T-cell (primary cell): ENCODE measurements at places on chromosomes 2 and 18.

DNA sequence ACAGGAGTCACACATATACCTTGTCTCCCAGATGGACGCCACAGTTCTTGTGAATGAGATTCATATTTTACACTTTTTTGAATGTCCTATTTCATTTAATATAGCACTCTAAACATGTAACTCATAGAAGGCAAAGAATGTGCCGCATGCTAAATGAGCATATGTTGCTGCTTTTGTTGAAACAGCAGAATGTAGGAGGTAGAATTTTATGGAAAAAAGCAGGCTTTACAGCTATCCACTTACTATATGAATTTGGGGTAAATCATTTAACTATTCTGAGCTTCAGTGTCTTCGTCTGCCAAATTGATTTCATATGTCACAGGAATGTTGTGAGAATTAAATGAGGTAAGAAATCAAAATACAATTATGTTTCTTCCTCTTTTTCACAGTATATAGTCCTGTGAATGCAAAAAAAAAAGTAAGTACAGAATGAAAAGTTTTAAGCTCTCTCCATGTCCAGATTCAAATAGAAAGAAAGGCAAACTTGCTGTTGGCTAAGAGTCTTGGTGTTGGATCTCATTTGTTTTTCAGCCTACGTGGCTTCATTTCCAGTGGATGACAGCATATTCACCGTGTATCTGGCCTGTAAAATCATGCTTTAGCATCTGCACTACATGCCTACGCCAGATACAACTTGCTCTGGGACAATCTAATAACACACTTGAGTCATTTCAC, 154.7 kb upstream of the CNTNAP5 start:
- no peak for DNase-seq

DNA sequence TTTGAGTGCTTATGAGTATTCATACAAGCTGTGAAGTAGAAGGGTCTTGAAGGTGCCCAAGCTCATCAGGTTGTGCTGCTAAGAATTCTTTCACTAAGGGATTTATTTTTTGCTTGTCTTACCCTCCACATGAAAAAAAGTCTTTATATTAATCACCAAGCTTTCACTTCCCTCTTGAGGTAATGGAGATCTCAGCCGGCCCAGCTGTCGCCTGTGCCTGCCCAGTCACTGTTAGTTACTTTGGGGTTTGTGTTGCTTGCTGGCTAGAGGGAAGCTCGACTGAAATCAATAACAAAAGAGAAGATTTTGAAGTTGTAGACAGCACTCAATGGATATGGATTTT, 21.9 kb downstream of the MC2R start:
- DNase-seq, result no peak

DNA sequence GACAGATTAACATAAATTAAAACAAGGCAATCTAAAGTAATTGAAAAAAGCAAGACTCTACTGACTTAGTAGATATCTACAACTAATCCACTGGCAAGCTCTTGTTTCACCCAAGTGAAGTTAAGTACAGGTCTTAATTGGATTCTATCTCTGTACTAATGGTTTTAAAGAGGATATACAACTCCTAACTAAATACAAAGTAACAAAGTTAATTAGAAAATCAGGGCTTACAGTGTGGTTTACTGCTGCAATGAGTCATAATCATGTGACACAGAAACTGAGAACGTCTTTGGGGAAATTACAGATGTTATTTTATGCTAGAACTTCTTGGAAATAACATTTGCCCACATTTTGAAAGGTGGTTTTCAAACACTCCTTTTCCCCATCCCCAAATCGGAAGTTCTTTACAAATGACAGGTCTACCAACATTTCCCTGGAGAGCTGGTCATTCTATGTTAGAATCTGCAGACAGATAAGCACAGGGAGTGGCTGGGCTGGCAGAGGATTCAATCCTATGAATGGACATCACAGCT, 245.3 kb downstream of the STK39 start:
- DNase-seq, result no peak

DNA sequence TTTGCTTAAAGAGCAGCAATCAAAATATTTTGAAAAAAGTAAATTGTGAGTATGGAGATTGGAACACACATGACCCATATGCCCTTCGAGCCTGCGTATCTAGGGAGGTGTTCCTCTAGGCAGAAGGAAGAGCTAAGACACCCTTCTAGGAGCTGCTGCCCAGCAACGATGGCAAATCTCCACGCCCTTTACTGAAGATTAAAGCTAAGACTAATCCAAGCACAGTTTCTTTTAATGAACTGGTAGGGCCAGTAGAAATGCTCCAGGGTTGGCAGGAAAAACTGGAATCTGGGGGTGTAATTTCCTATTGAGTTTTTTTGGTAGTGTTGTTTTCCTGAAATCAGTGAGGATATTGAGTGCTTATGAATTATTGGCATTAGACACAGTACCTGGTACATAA, 712 bp upstream of the SERPINB13 start:
- no peak for DNase-seq

DNA sequence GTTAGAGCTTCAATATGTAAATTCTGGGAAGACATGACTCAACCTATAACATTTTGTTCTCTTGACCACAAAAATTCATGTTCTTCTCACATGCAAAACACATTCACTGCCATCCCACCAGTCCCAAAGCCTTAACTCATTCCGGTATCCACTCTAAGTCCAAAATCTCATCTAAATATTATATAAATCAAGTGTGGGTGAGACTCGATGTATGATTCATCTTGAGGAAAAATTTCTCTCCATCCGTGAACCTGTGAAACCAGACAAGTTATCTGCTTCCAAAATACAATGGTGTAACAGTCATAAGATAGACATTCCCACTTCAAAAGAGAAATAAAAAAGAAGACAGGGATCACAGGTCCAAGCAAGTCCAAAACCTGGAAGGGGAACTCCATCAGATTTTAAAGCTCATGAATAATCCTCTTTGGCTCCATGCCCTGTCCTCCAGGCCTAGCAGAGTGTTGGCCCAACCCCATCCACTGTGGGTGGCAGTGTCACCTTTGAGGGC, 101.3 kb downstream of the RAD51AP2 start:
- DNase-seq, result no peak

- DNase-seq, result no peak
Measured at GRCh38 chr2:135773917-135774316, 32.3 kb downstream of the UBXN4 start.

- DNase-seq, result no peak
Measured at GRCh38 chr18:68969027-68969426, 171.1 kb downstream of the CCDC102B start.

- DNase-seq, result peak; percentile 65
Measured at GRCh38 chr2:204177977-204178522, 241.5 kb downstream of the ICOS start.

- no peak for DNase-seq
Measured at GRCh38 chr2:233428008-233428407, 73.7 kb downstream of the DGKD start.

DNA sequence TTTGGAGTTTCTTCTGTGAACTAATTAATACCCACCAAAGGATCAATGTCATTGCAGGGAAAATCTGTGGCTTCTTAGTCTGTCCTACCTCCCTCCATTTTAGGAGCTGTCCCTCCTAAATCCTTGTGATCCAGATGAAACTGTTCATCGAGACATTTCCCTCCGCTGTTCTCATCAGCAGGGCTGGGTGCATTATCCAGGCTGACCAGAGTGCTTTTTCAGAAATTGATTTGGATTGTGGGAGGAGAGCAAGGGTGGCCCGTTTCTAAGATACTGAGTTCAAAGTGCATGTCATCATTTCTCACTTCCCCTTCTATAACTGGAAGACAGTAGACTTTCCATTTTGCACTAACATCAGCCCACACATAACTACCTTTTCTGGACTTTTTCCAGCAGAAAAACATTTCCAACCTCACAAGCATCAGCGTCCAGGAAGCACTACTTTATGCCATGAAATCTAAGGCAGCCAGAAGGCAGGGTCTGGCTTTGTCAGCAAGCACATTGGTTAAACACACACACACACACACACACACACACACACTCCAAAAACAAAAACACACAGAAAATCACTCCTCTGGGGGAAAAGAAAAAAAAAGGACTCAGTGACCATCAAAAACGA, 94.1 kb downstream of the ANKRD44 start:
- no peak for DNase-seq

DNA sequence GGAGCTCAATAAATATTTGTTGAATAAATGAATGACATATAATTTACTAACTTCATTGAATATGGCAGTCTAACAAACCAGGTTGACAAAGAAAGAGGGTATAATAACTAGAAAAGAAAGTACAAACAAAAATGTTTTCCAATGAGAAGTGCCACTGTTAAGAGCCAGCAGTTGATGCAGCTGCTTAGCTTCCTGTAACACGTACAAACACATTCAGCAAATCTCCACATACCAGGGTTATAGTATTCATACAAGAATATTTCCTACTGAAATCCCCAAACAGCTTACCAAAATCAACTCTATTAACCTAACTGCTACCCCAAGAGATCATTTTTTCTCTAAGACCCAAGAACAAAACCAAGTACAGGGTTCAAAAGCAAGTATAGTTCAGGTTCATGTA, 77.7 kb downstream of the THADA start:
- no peak for DNase-seq

DNA sequence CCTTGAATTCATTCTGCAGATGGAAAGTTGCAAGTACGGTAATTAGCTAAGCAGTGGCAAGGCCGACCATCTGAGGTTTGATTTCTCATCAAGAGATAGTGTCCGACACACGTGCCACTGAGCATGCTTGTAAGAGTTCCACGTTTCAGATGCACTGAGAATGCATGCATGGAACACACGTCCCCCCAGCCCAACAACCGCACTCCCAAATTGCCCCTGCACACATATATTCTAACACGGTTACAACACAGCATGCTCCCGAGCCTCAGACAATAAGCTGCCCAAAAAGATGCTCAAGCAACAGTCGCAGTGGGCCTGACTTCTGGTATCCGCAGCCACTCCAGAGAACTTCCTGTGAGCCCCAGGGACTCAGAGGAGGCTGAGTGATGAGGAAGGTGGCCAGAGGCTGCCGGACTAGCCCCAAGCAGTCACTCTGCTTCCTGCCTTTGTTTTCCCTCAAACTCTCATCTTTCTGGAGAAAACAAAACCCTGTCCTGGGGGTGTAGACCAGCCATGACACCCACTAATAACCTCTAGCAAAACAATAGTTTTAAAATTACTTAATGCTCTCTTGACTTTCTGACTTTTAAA, 204.0 kb downstream of the TGIF1 start:
- no peak for DNase-seq

- DNase-seq, result no peak
Measured at GRCh38 chr2:100782380-100782878, 37.5 kb upstream of the NPAS2 start.

GRCh38 chr2:99450199-99450598, 39.6 kb downstream of the REV1 start:
- no peak for DNase-seq

DNA sequence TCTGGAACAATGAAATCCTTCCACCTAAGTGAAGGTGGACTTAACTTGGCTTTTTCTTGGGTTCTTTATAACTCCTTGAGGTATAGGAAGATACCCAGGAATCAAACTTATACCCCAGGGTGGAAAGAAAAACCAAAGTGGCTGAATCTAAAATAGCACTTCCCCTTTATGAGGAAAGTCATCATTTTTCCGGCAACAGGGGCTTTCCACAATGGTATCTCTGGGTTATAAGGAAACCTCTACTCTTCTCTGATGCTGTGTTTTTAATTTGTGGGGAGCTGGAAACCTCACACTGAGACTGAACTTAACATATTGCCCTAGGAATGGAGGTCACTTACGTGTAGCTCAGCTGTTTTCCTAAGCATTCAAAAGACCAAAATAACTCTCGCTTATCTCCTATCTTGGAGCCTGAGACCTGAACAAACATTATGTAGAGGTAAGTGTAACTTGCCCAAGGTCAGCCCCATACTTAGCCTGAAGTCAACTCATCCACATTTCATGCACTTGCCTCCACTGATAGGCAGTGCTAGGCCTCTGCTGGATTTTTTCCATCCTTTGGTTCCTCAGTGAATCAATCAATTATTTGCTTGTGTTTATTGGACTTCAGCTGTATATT, 117.9 kb downstream of the SETBP1 start:
- no peak for DNase-seq

- DNase-seq, result no peak
Measured at GRCh38 chr2:160194351-160194750, 5.7 kb downstream of the ITGB6 start.

- no peak for DNase-seq
Measured at GRCh38 chr2:160974803-160975202, 185.4 kb upstream of the TANK start.

DNA sequence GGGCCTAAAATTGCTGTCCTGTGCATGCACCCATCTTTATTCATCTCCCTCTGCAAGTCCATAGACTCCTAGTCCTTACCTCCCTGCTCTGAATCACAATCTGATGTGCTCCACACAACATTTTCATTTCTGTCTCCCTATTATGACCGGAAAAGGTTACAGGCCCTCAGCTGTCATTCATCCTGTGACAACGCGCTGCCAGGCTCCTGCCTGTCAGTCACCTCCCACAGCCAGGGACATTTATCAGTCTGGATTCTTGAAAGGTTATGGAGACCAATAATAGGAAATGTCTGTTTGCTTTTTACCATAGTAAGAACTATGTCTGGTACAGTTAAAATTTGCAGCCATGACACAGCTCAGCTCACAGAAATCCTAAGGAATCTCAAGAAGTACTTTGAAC, 197.1 kb downstream of the RDH14 start:
- DNase-seq, result no peak

DNA sequence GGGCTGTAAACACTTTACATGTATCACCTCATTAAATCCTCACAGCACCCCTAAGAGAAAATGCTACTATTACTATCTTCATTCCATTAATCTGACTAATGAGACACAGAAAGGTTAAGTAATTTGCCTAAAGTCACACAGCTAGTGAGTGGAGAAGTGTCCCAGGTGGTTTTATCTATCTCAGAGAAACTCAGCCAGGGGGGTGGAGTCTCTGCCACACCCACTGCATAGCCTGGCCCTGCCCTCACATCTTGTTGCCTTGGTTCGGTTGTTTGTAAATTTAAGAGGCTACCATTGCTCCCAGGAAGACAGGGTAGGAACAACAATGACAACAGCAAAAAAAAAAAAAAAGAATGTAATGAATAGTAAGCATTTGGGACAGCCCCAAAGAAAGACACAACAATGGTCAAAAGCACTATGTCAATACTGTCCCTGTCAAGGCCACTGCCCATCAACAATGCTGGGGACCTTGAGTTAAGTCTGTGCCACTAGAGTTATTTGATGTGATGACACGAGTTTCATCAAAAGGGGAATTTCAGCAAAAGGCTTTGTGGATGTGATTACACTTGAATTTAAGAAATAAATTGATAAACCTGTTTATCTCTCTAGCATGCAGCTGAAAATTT, 17.5 kb downstream of the CYRIA start:
- DNase-seq, result no peak

- DNase-seq, result no peak
Measured at GRCh38 chr2:234203135-234203984, 152.9 kb downstream of the SPP2 start.

DNA sequence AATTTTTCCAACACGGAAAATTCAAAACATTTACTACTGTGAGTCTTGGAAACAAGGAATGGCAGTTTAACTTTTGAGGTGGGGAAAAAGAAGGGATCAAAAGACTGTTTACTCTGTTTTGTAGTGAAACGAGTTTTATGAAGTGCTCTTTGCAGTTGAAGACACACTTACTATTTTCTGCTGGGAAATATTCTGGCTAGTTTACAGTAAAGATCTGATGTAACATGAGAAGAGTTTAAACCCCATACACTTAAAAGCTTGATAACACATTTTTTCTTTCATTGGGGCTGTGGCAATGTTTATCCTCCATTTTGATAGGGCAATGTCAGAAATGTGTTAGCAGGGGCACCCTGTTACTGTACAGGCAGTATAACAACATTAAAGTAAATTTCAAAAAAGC, 124.9 kb upstream of the SMAD7 start:
- no peak for DNase-seq
